ENCODE measurements at places on chromosomes 12 and 14.

- no peak for DNase-seq
Observed at GRCh38 chr14:64190974-64191502, 103.1 kb downstream of the ESR2 start.

DNA sequence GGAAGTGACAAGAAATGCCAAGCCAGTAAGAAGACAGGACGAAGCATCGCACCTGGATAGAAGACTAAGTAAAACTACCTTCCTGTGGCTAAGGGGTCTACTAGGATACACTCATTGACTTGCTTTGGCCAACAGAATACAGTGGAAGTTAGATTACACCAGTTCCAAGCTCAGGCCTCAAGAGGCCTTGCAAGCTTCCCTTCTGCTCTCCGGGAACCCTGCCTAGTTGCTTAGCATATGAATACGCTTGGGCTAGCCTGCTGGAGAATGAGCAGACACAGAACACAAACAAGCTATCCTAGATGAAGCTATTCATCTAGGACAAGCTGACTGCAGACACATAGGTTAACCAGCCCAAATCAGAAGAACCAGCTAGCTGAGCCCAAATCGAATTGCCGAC is 97.0 kb downstream of the DPF3 start:
- no peak for DNase-seq

- DNase-seq, result no peak
Observed at GRCh38 chr14:63273129-63273528, 45.6 kb downstream of the GPHB5 start.

DNA sequence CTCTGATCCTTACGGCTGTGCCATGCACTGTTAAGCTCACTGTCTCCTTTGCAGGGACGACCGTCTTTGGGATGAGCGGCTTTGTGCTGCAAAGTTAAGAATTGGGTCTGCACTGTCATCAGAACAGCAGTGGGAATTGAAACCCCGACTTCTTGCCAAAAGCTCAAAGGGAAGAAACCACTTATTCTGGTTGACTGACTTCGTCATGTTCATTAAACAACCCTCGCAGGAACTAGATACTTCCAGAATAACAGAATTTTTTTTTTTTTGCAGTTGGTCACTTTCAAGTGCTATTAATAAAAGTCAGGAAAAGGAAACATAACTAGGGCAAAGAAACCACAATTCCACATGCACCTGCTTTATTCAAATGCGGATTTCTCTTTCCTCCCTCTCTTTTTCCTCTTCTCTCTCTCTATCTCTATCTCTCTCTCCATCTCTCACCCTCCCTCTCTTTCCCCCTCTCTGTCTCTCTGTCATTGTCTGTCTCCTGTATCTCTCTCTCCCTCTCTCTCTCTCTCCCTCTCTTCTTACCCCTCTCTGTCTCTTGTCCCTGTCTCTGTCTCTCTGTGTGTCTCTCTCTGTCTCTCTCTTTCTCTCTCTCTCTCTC is 12.3 kb upstream of the GLT1D1 start:
- no peak for DNase-seq

DNA sequence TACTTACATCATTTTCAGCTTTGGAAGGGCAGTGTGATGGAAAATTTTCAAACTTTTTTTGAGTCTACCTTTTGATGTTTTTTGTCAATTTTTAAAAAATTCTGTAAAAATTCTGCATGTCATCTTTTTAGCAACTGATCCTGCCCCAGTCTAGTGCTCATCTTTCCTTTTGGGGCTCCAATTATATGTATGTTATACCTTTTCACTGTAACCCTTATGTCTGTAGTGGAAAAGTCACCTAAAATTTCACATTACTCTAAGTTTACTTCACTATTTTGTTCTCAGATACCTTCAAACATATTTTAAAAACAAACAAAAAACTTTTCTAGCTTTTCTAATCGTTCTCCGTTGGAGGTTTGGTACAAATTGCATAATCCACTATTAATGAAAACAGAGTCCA is 32.5 kb upstream of the MYRFL start:
- DNase-seq, result no peak

GRCh38 chr12:99935608-99936007 is 49.1 kb downstream of the ANKS1B start:
- DNase-seq, result no peak
